Activated naive CD8-positive, alpha-beta T cell treated with anti-CD3 and anti-CD28 coated beads for 36 hours (primary cell): ENCODE measurements at places on chromosomes 5 and 9.

GRCh38 chr9:126127591-126127990 lies 199.0 kb upstream of the MVB12B start:
- peaks cover 57% of the 10 kb centered on the region for H3K27me3 ChIP-seq
- H3K4me1 ChIP-seq: no peaks in the 10 kb centered on the region
- no peak for DNase-seq

GRCh38 chr5:172117977-172118701 lies 69.9 kb downstream of the STK10 start:
- peak overlapping the region; percentile 34 for H3K27ac ChIP-seq
- no peak for DNase-seq

GRCh38 chr9:38071470-38072134 lies 2.6 kb upstream of the SHB start:
- no peak overlapping the region for H3K27ac ChIP-seq
- H3K4me3 ChIP-seq: no peak overlapping the region
- peaks cover 14% of the 10 kb centered on the region for H3K4me1 ChIP-seq
- H3K36me3 ChIP-seq: no peaks in the 10 kb centered on the region
- DNase-seq: no peak

GRCh38 chr5:116299746-116300640 lies 215.2 kb downstream of the COMMD10 start:
- H3K36me3 ChIP-seq: peaks cover 73% of the 10 kb centered on the region
- no peak overlapping the region for H3K4me3 ChIP-seq
- DNase-seq: no peak
- no peaks in the 10 kb centered on the region for H3K27me3 ChIP-seq

DNA sequence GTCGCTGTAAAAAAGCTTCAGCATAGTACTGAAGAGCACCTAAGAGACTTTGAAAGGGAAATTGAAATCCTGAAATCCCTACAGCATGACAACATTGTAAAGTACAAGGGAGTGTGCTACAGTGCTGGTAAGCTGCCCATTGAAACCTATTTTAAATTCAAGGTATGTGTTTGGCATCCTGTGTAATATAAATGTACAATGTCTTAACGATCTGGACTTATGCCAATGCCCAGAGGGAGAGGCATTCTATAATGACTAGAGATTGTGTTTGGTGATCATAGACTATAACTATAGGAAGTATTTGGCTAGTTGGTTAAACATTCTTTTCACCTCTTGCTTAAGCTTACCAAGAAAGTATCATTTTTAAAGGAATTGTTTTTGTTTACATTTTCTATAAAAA lies 95.7 kb downstream of the INSL6 start:
- no peak for DNase-seq
- no peaks in the 10 kb centered on the region for H3K27me3 ChIP-seq
- H3K36me3 ChIP-seq: peaks cover 39% of the 10 kb centered on the region
- H3K27ac ChIP-seq: no peak overlapping the region
- no peaks in the 10 kb centered on the region for H3K4me1 ChIP-seq

- no peaks in the 10 kb centered on the region for H3K4me1 ChIP-seq
- no peak overlapping the region for H3K4me3 ChIP-seq
- H3K27ac ChIP-seq: no peak overlapping the region
- H3K27me3 ChIP-seq: no peaks in the 10 kb centered on the region
- H3K36me3 ChIP-seq: no peaks in the 10 kb centered on the region
Measured at GRCh38 chr5:162096448-162096847, 28.9 kb downstream of the GABRG2 start.

GRCh38 chr5:51104556-51104955 lies 278.7 kb upstream of the ISL1 start:
- H3K36me3 ChIP-seq: no peaks in the 10 kb centered on the region
- no peak overlapping the region for H3K27ac ChIP-seq
- H3K4me1 ChIP-seq: no peaks in the 10 kb centered on the region

DNA sequence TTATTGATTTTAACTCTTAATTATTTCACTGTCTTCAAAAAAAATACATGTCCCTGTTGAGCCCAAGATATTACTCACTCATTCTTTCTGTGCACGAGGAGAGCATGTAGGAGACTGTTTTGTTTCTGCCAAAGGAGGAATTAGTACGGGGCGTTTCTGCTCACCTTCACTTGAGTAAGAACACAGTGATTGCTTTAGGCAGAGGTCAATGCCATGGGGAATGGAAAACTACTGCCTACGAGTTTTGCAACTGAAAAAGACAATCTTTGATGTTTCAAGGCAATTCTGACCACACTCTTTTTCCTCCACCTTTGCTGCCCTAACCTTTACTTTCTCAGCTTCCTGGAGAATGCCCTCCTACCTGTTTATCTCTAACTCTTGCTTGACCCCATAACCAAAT lies 109.4 kb downstream of the CCDC192 start:
- H3K4me1 ChIP-seq: no peaks in the 10 kb centered on the region
- no peaks in the 10 kb centered on the region for H3K36me3 ChIP-seq
- no peak for DNase-seq
- H3K27me3 ChIP-seq: peaks cover 21% of the 10 kb centered on the region

DNA sequence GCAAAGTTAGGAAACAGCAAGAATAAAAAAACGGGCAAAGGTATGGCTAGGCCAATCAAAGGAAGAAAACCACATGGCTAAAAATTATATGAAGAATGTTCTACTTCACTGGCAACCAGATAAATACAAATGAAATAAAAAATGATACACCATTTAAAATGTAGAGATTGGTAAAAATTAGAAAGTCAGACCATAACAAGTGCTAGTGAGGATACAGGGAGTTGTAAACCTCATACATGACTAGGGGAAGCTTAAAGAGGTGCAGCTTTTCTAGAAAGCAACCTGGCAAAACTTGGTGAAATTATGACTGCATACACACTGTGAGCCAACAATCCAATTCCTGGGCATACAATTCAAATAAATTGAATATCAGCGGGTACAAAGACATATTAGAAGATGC lies 119.0 kb upstream of the LIFR start:
- no peak overlapping the region for H3K4me3 ChIP-seq
- H3K36me3 ChIP-seq: no peaks in the 10 kb centered on the region
- no peaks in the 10 kb centered on the region for H3K4me1 ChIP-seq
- H3K27me3 ChIP-seq: peaks cover 16% of the 10 kb centered on the region
- no peak overlapping the region for H3K27ac ChIP-seq
- DNase-seq: no peak
